Muscle of leg (tissue), 16 donors: ENCODE measurements at places on chromosomes 4 and X. TPM values are rescaled to one million over a fixed set of nuclear protein-coding genes. Genes with fewer than 3 reads are reported as not detected.

Gene ABCB7
- 20.1 TPM for total RNA-seq

- DNase-seq, result no peak
These were observed 4.1 kb downstream of the JADE3 start for GRCh38 chrX:46916273-46916672.

DNA sequence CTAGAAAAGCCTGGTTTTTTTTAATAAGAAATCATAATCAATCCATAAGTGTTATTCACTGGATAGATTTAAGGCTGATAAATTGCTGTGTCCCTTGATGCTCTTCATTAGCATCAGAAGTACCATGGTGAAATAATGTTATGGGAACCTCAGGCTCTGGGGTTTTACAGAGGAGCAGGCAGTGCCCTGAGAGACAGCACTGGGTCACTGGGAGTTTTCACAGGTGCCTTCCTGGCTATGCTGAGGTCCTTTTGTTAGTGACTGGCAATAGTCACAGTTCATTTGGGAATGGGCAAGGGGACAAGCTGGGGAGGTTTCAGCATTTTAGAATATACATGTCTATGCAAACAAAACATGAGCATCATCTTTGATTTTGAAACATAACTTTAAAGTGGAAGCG, 38.6 kb downstream of the ANK2 start:
- DNase-seq, result no peak

- peak; percentile 93 for DNase-seq
These were observed 25.0 kb upstream of the BCORL1 start for GRCh38 chrX:129957241-129958082.

GRCh38 chr4:159498446-159499115, 395.7 kb downstream of the RAPGEF2 start:
- no peak for DNase-seq

DNA sequence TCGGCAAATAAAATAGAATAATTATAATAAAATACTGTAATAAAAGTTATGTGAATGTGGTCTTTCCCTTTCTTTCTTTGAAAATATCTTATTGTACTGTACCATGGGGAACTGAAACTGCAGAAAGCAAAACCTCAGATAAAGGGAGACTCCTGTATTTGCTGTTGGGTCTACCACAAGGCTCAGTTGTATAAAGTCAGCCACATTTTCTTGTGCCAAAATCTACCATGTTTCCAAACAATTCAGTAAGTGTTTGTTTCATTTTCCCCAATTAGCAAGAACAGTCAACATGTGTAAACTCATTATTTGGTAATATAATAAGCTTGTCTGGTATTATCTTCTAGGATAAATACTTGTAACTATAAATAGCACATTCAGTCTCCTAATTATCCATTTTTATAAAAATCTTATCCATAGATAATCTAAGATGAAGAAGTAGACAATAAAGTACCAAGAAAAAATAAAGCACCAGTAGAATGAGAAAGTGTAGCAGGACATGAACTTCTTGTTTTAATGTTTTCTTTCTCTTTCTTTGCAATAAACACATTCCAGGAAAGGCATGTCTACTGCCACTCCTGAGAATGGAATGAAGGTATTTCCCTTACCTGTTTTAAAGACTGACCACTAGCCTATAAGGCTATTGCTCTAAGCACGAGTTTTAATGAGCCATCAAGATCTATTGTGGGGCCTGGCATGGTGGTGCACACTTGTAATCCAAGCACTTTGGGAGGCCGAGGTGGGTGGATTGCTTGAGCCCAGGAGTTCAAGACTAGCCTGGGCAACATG, 15.0 kb upstream of the OTUD4 start:
- no peak for DNase-seq

Gene SCRG1
- total RNA-seq, result 3.3 TPM

- no peak for DNase-seq
These were observed 35.2 kb upstream of the ARMCX4 start for GRCh38 chrX:101450085-101450484.

Gene MAGEB2
- total RNA-seq, result not detected

Gene TMPRSS11B
- total RNA-seq, result not detected

DNA sequence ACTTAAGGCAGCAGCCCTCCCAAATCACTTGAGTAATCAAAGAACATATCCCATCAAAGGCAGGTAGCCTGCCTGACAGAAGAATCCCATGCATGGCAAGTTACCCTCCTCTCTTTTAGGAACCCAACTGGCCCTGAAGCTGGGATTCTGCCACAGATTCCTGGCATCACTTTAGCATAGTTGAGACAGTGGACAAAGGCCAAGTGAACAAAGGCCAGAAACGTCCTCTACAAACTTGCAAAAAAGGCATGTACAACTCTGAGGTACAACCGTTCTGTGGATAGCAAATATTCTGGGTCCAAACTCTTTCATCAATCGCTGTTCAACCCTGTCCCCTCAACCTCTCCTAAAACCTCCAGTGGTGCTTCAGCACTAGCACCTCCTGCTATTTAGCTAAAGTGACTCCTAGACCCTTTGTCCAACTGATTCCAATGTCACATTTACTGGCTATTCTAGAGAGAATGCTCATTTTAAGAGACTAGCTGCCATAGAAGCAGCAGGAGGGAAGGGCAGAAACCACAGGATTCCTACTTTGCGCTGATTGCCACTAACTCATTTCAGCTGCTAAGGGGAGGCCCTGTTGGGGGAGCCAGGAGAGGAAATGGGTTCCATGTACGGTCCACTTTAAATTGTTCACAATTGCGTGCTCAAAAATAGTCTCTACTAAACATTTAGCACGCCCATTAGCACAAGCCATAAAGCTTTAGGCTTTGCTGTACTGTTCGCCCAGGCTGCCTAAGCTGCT, 105.9 kb downstream of the SHROOM4 start:
- no peak for DNase-seq

DNA sequence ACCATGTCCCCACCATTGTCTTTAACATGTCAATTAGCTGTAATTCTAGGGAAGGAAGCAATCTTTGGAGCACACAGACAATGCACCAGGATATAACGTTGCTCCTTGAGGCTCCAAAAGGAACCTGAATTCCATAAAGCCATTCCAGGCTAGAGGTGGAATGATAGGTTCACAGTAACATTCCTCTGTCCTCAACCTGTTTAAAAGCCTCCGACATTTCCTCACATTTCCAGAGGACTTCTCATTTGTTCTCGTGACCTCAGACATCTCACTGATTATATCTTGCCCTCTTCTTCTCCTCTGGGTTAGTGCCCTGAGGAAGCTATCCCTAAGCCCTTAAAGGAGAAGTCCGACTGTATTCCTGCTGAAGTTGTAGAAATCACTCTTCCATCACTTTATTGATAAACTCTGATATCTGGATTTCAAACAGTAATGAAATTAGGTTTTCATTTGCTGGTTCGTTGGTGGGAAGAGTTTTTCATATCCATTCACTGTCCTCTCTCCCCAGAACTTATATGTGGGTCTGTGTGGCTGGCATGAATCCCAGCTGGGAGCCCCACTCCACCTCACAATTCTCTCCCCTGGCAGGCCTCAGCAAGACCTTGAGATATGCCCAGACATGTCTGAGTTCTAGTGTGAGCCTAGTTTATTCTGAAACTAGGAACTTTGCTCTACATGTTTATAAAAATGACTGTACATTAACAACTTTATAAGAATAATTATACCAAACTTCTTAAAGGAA, 44.2 kb upstream of the PRSS12 start:
- no peak for DNase-seq

GRCh38 chr4:67556436-67556835, 2.1 kb upstream of the STAP1 start:
- peak; percentile 13 for DNase-seq

- no peak for DNase-seq
These were observed 88.6 kb upstream of the HHIP start for GRCh38 chr4:144557404-144557803.

Gene ARAP2
- 1.6 TPM for total RNA-seq
